ENCODE measurements at places on chromosomes 7 and 10.
A peak's percentile ranks its signal among the peaks of the same experiment; 100 is the strongest.

GRCh38 chr7:41147606-41148485 lies 555.0 kb downstream of the INHBA start:
- DNase-seq, result peak; percentile 55

DNA sequence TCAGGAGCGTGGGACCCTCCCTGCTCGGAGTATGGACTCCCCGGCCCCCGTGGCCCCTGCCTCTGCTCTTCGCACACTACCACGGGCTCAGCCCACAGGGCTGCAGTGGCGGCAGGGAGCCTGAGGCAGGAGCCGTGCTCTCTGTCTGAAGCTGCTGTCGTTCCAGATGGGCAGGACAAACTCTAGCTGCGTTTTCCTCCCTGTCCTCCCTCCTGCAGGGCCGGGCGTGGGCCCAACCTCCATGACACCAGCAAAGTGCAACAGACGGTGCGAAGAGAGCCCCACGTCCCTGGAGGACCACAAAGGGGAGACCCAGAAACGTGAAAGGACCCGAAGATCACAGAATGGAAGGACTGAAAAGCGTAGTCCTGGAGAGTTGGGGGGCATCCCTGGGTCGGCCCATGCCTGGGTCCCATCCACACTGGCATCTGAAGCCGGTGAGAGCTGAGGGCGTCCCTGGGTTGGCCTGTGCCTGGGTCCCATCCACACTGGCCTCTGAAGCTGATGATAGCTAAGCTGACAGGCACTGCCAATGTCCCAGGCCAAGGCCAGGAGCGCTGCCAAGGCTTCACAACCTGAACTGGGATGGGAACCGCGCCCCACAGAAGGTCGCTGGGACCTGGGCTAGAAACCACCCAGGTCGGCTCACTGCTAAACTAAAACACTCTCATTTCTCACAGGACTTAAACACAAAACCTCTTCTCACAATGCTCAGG lies 267.0 kb downstream of the MAD1L1 start:
- DNase-seq, result no peak

DNA sequence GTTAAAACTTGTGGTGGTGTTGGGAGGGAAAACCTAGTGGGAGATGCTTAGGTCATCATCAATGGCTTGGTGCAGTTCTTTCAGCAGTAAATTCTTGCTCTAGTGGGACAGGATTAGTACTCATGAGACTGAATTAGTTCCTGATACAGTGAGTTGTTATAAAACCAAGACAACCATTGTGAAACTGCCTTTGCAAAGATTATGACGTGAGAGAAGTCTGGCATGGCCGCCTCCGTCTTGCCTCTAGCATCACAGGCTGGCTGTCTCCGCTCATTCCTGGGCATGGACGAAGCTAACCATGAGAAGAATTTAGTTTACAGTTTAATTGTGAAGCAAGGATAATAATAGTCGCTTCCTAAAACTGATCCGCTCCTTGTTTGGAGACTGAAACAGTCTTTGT lies 186.4 kb downstream of the KIF20B start:
- no peak for DNase-seq

GRCh38 chr7:13225068-13225467 lies 537.6 kb downstream of the ARL4A start:
- no peak for DNase-seq

- DNase-seq, result peak; percentile 36
These were observed 173.6 kb downstream of the PRKCQ start for GRCh38 chr10:6406220-6407033.

- no peak for DNase-seq
These were observed 33.6 kb downstream of the AGAP3 start for GRCh38 chr7:151119902-151120301.

DNA sequence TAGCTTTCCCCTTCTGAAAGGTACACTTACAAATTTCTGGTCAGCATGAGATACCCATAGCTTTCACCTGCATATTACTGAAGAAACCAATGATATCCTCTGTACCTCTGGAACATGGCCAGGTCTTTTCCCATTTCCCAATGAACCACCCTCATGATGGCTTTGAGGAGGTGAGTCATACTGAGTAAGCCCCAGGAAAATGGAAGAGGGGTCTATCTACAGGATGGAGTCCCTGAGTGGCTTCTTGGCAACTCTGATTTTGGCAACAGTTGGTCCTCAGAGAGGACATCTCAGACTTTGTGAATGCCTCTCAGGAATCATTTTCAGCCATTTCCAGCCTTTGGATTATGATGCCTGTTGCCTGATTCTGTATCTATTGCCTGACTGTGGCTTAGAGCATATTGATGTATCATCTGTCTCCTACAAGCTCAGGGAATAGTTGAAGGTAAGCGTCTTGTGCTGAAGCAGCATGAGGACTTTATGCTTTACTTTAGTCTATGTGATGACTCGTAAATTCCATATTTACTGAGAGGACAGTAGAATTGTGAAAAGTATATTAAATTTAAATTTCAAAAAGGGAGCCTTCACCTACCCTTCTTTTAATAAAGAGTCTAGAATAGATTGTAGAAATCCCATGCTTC lies 84.7 kb upstream of the DKK1 start:
- peak; percentile 49 for DNase-seq

DNA sequence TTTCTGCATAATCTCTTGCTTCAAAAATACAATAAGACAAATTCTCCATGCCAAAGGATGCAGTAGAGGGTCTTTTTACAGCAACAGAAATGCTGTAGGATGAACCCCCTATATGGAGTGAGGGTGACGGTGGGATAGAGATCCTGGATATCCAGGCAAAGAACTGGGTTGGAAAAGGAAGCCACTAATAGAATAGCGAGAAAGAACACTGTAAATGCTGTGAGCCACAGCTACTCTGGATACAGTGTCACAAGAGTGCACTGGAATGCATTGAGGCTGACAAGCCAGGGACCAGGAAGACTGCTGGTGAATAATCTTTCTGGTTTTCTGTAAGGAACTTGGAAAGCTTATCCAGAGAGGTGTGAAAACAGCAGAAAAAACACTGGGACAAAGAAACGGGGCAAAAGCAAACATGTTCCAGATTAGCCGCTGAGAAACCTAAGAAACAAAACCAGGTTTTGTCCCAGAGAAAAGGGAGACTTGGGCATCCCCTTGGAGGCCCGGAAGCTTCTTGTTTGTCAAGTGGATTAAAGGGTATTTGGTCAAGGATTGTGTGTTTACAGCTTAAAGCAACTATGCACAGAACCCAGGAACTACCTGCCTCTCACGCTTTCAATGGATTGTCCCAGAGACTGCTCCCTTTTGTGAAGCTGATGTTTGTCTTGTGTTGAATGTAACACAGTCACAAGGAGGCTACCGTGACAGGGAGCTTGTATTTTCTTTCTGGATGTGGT lies 6.2 kb upstream of the MSMB start:
- no peak for DNase-seq

DNA sequence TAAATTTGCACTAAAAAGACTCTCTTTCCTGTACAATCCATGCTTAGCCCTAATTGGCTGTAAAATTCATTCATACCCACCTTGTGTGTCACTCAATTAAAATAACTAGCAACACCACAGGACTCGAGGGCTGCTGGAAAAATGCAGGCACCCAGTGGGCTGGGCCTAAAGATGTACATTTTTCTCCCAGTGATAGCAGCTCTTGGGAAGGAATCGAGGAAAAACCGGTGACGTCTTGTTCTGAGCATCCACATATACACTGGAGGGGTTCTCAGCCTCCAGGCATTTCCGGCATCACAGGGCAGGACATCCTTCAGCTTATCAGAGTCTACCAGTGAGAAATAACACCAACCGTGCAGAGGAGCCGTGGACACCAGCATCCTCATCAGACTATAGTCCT lies 85.8 kb upstream of the PITRM1 start:
- DNase-seq, result peak; percentile 34

GRCh38 chr10:69415951-69416350 lies 767 bp downstream of the TACR2 start:
- no peak for DNase-seq

DNA sequence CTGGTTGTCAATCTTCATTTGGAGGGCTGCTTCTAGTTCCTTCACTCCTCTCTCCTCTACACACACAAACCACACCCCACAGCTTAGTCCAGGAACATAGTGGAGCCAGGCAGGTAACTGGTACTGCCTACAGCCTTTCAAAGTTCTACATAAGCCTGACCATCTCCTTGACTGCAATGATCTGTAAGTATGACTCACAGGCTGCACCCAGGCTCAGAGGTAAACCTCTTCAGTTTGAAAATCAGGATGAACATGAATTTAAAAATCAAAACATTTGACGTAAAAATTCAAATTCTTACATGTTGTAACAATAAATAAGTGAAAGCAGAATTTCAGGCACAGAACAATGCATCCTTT lies 68.7 kb upstream of the C10orf120 start:
- no peak for DNase-seq

DNA sequence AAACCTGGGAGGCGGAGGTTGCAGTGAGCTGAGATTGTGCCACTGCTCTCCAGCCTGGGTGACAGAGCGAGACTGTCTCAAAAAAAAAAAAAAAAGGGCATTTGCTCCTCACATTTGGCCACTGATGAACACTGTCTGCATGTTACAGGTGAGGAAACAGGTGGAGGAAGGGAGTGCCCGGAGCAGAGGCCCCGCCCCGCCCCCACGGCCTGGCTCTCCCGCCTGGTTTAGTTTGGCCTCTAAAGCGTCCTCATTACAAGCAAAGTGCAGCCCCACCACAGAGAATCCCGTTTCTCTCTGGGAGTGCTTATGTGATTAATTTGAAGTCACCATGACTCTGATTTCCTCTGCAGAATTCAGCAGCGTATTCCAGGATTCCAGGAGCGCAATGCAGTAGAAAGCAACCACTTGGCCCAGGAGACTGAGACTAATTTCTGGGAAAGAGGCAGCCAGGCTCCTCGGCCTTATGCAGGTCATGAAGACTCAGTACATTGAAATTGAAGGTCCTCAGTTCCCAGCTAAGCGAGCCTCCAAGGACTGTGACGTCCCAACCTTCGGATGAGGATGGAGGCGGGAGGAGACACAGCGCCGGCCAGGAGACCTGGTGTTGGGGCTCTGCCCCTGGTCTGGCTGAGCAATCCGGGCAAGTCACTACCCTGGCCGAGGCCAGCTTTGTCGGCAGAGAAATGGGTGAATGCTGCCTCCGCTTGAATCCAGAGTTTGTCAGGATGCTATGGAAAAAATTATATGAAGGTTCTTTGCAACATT lies 44.7 kb downstream of the RBM17 start:
- no peak for DNase-seq
